ENCODE measurements at places on chromosomes 12 and 14.

DNA sequence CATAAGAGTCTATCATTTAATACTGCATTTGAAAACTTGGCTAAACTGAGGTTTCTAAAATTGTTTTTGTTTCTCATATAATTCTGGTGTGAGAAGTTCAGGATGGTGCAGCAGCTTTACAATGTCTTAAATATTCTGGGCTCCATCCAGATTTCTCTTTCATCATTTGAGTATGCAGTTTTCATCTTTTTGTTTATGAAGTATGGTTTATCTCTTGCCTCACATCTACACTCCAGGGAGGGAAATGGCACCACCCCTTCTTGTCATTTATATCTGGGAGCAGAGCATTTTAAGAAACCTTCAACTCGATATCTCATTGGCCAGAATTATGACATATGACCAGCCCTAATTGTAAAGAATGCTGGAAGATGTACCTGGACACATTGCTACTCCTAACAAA is 24.3 kb downstream of the GEMIN2 start:
- DNase-seq = no peak

GRCh38 chr14:101116065-101116464 is 212.5 kb upstream of the RTL1 start:
- DNase-seq = no peak

DNA sequence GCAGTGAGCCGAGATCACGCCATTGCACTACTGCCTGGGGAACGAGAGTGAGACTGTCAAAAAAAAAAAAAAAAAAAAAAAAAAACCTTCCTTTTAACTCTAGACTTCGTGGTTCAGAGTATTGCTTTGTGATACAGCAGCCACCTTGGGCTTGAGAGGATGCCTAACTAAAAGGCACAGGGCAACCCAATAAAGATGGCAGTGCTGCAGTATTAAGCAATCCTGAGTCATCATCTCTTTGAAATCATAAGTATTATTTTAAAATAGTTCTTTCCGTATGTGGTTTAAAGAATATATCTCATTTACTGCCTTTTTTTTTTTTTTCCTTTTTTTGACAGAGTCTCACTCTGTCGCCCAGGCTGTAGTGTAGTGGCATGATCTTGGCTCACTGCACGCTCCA is 116.1 kb downstream of the PLEKHA5 start:
- DNase-seq = no peak

DNA sequence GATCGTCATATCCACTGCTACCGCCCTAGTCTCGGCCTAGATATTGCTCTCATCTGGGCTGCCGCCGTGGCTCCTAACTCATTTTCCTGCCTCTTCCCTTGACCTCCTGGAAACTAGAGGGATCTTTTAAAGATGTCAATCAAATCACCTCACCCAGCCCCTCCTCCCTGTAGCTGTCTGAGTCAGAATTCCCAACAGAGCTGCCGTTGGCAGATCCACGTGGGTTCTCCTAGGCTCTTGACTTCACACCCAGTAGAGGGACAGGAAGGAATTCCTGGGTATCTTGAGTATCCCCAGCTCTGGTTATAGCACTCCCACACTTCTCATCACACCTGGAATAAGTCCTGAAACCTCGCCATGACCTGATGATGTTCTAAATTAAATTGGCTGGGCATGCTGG is 11.9 kb downstream of the TGFB3 start:
- DNase-seq = no peak

GRCh38 chr12:32477714-32478113 is 78.4 kb downstream of the FGD4 start:
- no peak for DNase-seq

GRCh38 chr12:13843841-13844240 is 137.6 kb downstream of the GRIN2B start:
- DNase-seq = no peak

GRCh38 chr14:33675415-33676130 is 275.3 kb downstream of the EGLN3 start:
- no peak for DNase-seq

GRCh38 chr12:124769163-124769530 is 94.5 kb downstream of the SCARB1 start:
- DNase-seq = no peak

- DNase-seq = no peak
Observed at GRCh38 chr14:56333359-56334292, 215.4 kb downstream of the PELI2 start.

DNA sequence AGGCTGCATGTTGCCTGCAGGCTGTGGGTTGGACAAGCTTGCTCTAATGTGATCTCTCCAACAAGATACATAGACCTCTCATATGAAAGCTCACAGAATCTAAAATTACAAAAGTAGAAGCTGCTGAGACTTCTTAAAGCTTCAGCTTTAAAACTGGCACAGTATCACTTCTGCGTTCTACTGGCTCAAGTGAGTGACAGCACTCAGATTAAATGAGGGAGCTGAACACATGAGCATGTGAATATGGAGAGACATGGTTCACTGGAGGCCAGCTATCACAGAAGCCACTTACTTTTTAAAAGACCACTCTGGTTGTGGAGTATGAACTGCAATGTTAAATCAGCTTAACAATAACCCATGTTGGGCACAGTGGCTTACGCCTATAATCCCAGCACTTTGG is 29.1 kb upstream of the ANO6 start:
- no peak for DNase-seq

- no peak for DNase-seq
Observed at GRCh38 chr12:53976172-53976822, 1.5 kb upstream of the HOTAIR start.

DNA sequence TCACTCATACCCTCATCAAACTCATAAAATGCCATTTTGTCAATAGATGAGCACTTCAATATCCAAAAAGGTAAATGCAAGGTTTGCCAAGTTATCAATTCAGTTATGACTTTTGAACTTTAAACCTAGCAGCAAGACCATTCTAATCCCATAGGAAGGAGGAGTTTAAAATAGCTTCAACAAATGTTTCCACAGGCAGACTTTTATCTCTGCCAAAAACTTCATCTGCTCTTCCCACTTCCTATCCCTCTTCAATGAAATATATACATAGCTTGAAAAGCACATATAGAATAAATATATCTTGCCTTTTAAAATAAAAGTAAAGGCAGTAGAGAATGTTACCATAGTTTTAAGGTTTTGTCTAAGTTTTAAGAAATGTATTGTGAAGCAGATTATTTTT is 1749.1 kb upstream of the SEL1L start:
- no peak for DNase-seq

DNA sequence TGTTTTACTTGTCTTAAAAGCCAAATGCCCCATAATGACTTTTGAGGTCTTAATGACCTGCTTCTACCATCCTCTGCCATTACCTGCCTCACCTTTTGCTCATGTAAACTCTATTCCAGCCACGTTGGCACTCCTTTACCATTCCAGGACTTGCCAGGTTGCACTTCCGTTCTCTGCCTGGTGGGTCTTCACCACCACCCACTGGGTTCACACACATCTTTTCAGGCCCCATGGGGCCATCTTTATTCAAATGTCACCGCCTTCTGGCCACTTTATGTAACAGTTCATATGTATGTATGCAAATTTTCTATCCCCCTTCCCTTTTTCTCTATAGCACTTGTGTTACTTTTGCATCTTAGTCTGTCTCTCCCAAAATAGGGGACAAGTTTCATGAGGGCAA is 57.7 kb downstream of the ATP2A2 start:
- no peak for DNase-seq

DNA sequence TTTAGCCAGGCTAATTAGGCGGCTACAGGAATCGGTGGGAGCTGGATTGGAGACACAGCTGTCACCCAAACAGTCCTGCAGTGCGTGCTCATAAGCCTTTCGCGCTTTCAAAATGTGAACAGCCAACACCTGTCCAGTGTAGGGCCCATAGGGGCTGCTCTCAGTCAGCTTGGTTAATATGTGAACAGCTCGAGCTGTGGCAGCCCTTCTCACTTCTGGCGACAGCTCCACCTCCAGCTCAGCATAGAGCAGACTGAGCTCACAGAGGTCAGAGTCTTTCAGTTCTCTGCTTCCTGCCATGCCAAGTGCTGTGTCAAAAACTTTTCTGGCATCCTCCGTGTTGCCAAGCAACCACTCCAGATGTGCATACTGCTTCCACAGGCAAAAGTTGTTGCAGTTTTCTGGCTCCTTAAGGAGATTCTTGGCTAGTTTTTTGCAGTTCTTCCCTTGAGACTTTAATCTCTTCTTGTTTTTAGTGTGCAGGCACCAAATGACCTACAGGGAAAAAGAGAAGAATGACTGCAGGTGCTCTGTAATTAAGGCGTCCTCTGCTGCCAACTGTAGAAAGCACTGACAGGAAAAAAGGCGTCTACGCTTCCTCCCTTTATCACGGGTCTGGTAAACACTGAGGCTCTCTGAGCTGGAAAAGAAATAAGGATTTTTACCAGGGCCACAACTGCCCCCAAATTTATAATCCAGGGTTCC is 32.5 kb downstream of the PSMC1 start:
- no peak for DNase-seq

GRCh38 chr14:30290001-30290400 is 269.0 kb upstream of the G2E3 start:
- no peak for DNase-seq

DNA sequence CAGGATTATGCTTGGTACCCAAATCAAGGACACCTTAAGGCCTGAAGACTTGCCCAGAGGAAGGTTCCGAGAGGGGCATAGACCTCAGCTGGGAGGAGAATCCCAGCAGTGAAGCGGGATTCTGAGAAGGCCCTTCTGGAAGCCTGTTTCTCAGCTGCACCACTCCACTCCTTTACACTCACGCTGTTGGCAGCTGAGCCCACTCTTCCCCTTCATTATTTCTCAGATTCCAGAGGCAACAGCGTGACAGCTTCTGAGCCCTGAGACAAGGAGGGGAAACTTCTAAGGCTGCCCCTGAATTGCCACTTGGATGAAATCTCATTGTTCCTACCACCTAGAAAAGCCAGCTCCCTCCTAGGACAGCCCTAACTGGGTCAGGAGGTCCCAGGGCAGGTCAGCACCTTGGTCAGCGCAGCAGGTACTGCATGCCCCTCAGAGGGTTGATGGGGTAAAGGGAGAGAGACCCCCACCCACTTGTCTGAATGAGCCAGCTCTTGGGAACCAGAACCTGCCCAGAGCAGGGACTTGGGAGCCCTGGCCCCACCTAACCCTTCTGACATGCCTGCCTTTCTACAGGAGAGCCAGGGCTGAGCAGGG is 53.9 kb downstream of the ISCA2 start:
- no peak for DNase-seq

- DNase-seq = no peak
Observed at GRCh38 chr12:105846331-105846730, 292.4 kb downstream of the NUAK1 start.

- no peak for DNase-seq
Observed at GRCh38 chr12:89305373-89305772, 46.9 kb downstream of the DUSP6 start.

GRCh38 chr12:31989571-31990362 is 30.6 kb downstream of the RESF1 start:
- no peak for DNase-seq

GRCh38 chr14:46136456-46136855 is 515.1 kb downstream of the RPL10L start:
- DNase-seq = no peak

- no peak for DNase-seq
Observed at GRCh38 chr12:44571006-44571550, 305.0 kb downstream of the NELL2 start.

DNA sequence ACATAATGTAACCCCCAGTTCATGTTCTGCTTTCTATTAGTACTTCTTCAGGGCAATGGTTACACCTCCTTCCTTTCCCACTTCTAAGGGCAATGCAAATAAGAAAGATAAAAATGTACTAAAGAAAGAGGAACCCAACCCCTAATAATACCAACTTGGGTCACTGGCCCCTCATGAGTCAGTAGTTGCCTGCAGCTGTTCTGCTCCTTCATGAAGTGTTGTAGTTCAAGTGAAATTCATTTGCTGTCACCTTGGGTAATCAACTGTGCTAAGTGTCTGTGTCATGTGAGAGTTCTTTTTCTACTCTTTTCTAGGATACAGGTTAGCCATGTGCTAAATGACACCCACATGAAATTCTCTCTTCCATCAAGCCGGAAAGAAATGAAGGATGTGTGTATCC is 91.8 kb downstream of the PLXNC1 start:
- no peak for DNase-seq

GRCh38 chr12:66934302-66935062 is 255.6 kb upstream of the GRIP1 start:
- DNase-seq = no peak

- DNase-seq = no peak
Observed at GRCh38 chr12:124225730-124226129, 69.2 kb upstream of the RFLNA start.

- DNase-seq = no peak
Observed at GRCh38 chr14:28264306-28264705, 502.3 kb upstream of the FOXG1 start.

- peak; percentile 90 for DNase-seq
Observed at GRCh38 chr12:95608252-95609033, 57.2 kb upstream of the USP44 start.

- no peak for DNase-seq
Observed at GRCh38 chr12:2402073-2402579, 349.3 kb downstream of the CACNA1C start.

DNA sequence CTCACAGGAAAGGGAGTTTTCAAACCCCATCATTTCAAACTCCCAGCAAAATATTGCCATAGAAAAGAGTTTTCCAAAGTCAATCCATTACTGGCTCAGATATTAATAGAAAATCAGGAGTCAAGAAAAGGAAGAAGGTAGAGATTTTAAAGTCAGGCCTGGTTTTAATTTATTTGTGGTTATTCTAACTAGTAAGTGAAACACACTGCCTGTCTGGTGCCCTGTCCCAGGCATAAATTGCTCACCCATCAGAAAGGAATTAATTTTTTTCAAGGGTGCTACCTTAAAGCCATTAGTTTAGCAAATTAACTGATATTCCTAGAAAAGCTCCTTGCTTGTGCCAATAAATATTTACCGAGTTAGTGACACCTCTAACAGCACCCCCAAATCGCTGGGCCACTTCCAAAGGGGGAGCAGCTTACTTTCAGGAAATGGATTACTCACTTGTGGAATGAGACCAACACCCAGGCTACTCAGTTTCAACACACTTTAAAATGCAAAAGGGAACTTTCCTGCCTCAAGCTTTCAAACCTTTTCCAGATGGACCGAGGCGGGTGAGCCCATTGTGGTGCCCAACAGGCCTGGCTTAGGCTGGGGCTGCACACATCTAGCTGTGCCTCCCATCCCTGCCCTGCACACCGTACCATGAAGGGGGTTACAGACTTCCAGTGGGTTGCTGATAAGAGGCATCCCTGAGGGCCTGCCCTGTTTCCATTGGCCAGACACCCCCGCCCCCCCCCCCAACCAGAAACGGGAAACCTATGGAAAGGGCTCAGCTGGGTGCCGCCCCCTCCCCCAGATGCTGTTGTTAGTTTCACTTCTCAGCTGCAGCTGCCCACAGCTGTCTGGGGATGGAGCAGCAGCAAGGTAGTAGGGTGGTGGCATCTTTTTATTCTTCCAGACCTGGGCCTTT is 117.2 kb downstream of the SAMD4A start:
- DNase-seq = peak; percentile 68

GRCh38 chr12:66241061-66242043 is 52.3 kb downstream of the IRAK3 start:
- DNase-seq = no peak

GRCh38 chr12:94872971-94873733 is 130.3 kb downstream of the NDUFA12 start:
- no peak for DNase-seq

GRCh38 chr12:4874671-4875070 is 35.0 kb upstream of the KCNA1 start:
- DNase-seq = no peak

- no peak for DNase-seq
Observed at GRCh38 chr14:22497144-22497423, 91.9 kb downstream of the DAD1 start.

GRCh38 chr14:77268989-77269600 is 1.9 kb downstream of the NGB start:
- DNase-seq = no peak

GRCh38 chr14:102629011-102629444 is 36.6 kb downstream of the RCOR1 start:
- DNase-seq = no peak
